ENCODE measurements at places on chromosomes 3 and 15.

DNA sequence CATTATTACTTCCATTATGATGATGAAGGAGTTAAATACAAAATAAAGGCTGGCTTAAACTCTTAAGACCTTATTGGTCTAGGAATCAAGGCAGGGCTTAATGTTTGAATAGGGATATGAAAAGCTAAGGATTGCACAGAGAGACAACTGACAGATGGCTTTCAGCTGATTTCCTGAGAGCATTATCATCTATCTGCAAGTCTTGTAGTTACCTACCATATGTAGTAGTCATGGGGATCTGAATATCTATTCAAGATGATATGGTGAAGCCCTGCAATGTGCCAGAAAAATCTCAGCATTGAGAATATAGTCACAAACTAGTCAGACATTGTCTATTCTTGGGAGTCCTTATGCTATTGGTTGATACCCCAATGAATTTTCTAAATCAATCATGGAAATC lies 47.5 kb upstream of the CHMP2B start:
- no peak for DNase-seq

DNA sequence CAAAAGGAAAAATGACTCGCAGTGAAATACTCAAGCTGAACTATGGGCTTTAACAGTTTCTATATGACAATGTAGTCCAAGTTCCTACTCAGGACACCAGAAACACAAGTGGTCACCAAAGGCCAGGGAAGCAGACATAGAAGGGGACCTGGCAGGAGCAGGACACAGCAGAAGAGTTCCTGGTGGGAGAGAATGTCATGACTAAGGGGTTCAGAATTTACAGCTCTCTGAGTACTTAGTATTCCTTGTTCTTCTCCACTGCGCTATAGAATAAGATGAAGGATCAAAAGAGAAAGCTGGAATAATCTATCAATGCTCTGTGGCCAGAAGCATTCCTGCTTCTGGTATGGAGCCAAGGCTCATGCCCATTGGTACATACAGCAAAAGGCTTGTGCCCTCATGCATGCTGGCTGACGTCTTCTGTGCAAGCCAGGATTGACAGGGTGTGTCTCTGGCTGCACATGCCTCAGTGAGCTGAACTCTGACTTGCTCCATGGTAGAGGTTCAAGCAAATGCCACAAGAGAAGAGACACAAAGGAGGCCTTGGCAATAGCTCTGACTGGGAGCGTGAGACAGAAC lies 128.7 kb upstream of the SLC2A2 start:
- no peak for DNase-seq

- DNase-seq: no peak
These were observed 60.5 kb upstream of the DPH6 start for GRCh38 chr15:35606450-35606779.

- DNase-seq: no peak
These were observed 53.7 kb upstream of the MAGI1 start for GRCh38 chr3:66092175-66092995.

GRCh38 chr3:124075753-124076152 lies 83.8 kb upstream of the ROPN1 start:
- DNase-seq: no peak

DNA sequence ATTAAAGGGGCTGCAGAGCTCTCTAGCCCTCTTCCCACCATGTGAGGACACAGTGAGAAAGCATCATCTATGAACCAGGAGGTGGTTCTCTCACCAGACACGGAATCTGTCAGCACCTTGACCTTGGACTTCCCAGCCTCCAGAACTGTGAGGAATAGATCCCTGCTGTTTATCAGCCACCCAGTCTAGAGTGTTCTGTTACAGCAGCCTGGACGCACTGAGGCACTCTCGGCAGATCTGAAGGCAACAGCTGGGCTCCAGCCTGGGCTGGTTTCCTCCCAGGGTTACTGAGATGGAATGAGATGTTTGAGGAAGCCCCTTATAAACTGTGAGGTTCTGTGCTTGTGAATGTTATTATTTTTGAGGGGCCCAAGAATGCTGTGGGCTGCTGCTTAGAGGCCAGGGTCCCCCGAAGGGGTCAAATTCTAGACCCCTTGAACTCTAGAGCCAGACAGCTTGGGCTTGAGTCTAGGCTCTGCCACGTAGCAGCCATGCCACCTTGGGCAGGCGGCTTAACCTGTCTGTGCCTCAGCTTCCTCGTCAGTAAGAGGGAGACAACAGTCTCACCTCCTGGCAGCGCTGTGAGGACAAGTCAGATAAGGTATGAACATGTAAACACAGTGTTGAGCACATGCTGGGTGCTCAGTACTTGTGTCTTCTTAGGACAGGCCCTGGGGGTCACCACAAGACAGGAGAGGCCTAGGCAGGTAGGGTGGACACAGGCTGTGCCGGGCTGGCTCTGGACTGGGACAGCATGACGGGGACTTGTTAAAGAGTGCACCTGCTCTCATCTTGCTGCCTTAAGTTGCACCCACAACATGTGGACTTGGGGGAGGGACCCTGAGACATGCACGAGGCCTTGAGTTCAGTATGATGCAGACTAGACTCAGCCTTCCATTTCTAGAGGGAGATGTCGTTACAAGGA lies 49.2 kb downstream of the MGLL start:
- no peak for DNase-seq

DNA sequence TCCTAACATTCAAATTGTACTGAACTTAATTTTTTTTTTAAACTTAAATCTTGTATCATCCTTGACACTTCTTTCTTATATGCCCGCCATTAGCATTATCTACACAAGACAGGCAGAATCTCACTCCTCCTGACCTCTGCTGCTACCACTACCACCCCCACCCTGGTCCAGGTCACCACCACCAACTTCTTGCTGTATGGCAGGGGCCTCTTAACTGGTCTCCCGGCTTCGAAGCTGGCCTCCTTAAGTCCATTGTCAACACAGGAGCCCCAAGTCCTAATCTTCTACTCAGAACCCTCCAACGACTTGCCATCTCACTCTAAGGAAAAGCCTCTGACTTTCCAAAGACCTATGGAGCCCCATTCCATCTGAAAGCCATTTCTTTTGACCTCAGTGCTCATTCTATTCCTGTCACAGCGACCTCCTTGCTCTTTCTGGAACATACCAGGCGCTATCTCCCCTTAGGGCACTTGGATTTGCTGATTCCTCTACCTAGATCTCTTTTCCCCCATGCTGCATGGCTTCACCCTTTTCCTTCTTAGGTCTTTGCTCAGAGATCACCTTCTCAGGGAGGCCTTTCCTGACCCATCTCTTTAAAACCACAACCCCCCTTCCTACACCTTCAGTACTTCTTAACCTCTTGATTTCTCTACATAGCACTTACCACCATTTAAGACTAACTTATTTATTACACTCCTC lies 2.6 kb downstream of the PRC1 start:
- DNase-seq: no peak

GRCh38 chr3:9430733-9431132 lies 33.3 kb downstream of the SETD5 start:
- DNase-seq: no peak

- DNase-seq: no peak
These were observed 52.6 kb downstream of the NSUN3 start for GRCh38 chr3:94115482-94115881.

GRCh38 chr3:147945968-147946519 lies 536.9 kb downstream of the ZIC1 start:
- DNase-seq: no peak

GRCh38 chr3:146598535-146598934 lies 6.6 kb downstream of the PLSCR5 start:
- DNase-seq: no peak

- DNase-seq: no peak
These were observed 50.8 kb upstream of the PLAAT1 start for GRCh38 chr3:193190146-193190786.

DNA sequence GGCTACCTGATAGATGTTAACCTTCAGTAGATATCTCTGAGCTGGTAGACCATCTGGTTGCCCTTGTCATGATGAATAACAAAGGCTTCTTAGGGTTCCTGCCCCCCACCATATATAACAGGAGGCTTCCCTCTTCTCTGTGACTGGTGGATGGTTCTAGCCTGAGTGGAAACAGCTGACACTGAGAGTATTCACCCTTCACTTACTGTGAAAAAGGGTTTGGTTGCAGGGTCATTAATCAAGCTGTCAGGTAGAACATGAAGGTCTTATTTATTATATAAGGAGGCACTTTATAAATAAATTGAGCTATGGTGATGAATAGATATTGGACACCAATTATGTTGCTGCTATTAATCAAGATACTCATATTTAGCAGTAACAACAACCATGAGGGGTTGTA lies 58.6 kb downstream of the CACNA2D3 start:
- DNase-seq: no peak

DNA sequence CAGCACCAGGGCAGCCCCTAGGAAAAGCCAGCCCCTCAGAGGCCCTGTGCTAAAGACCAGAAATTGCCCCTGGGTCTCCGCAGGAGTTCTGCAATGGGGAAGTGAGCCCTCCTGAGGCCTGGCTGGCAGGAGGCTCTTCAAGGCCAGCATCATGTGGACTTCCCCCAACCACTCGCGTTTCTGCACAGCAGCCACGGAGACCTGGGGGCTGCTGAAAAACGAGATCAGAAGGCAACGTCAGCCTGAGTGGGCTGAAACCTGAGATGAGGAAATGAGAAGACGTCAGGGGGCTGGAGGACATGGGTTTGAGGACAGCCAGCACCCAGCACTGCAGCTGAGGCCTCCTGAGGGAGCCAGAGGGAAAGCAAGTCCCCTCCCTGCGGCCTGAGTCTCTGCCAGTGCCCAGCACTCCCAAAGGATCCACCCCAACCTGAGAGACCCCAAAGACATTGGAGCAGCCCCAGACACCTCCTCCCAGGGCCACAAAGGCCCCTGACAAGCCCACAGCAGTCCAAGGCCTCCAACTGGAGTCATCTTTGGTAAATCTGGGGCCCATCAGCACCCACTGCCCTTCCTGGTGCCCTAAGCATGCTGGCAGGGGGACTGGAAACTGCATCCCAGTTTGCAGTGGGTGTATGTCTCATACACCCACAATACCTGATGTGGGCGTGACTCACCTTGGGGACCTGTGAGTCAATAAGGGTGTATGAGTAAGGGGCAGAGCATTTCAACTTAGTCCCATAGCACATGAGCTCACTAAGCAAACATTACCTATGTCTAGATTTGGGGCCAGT lies 29.2 kb upstream of the CYP11A1 start:
- DNase-seq: no peak

GRCh38 chr3:66280304-66280703 lies 59.5 kb downstream of the SLC25A26 start:
- no peak for DNase-seq

- no peak for DNase-seq
These were observed 177.9 kb downstream of the WDR72 start for GRCh38 chr15:53581513-53581912.

GRCh38 chr3:64203216-64203615 lies 22.1 kb downstream of the PRICKLE2 start:
- DNase-seq: no peak

DNA sequence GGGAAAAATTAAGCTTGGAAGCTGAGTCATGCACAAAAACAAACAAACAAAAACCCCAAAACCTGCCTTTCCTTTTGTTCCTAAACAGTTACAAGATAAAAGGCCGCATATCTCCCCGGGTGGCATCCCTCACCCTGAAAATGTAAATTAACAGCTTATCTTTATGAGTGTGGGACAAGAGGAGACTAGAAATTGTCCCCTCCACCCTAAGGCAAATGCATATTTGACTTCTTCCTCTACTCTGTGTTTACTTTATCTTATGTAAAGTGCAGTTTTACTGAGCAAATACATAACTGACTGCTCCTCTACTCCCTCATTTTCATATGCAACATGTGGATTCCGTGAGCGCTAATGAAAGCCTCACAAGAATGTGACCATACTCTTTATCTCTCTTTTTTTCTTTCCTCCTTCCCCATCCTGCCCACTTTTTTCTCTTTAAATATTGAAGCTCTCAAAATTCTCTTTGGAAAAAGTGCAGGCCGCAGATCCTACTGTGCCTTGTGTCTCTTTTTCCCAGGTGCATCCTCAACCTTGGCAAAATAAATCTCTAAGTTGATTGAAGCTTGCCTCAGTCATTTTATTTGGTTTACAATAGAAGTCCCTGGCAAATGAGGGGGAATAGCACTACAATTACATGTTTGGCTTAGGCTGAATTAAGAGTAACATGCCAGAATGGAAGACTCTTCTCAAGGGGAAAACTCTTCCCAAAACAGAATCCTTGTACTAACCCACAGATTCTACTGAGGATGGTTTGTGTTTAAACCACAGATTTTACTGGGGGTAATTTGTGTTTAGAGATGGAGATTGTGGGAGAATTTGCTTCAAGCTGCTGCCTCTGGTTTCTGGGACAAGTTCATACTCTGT lies 72.7 kb upstream of the WDR72 start:
- no peak for DNase-seq

GRCh38 chr15:86917361-86917671 lies 837.6 kb downstream of the AGBL1 start:
- DNase-seq: no peak

DNA sequence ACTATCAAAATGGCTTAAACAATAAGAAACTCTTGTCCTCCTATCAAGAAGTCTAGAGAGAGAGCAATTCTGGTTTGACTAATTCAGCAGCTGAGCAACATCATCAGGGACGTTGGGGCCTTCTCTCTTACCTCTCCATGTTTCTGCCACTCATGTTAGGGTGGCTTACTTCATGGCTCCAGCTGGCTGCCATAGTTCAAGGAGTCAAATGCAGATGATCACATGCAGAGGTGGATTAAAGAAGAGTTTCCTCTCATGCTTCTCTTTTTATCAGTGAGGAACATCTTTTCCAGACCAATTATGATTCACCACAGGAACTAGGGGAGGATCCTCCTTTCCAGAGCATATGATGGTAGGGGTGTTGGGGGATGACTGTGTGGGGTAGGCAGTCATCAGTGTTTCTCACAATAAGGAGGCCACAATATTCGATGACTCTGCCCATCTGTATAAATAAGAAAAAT lies 45.5 kb downstream of the NEK11 start:
- DNase-seq: no peak

GRCh38 chr3:33773637-33774036 lies 24.8 kb upstream of the PDCD6IP start:
- no peak for DNase-seq

- DNase-seq: no peak
These were observed 6.3 kb downstream of the RBSN start for GRCh38 chr3:15092686-15093085.

- no peak for DNase-seq
These were observed 52.4 kb upstream of the FNDC3B start for GRCh38 chr3:171986757-171987518.

GRCh38 chr3:123314359-123315270 lies 112.9 kb downstream of the SEC22A start:
- DNase-seq: no peak

DNA sequence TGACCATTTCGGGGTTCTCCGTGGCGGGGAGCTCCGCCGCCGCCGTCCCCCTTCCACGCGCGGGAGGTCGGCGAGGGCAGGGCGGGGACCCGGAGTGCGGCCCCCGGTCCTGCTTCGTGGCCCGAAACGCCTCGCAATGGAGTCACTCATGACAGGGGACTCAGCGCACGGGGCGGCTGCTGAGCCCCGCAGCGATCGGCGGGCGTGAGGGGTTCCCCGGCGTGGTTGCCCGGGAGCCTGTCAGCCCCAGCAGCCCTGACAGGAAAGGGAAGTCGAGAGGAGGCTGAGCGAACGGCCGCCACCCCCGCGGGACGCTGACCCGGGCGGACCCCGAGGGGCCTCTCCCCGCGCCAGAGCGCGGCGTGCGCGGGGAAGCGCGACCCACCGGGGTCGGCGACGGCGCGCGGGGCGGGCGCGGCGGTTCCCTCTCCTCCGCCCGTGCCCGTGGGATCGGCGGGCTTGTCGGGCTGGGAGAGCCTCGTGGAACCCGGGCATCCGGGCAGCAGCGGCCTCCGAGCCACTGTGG lies 564 bp upstream of the PIGZ start:
- DNase-seq: peak; percentile 13

Data from T-helper 9 cell (primary cell).